Head of caudate nucleus (tissue), 42 donors: ENCODE measurements at places on chromosomes 7 and 10.

- no peak for DNase-seq
Measured at GRCh38 chr7:94939395-94939794, 32.0 kb downstream of the PPP1R9A start.

- no peak for DNase-seq
Measured at GRCh38 chr7:36088553-36088952, 64.5 kb upstream of the EEPD1 start.

GRCh38 chr7:33804140-33804660 lies 101.1 kb upstream of the BMPER start:
- no peak for DNase-seq

- no peak for DNase-seq
Measured at GRCh38 chr7:157514306-157514705, 177.5 kb downstream of the DNAJB6 start.

DNA sequence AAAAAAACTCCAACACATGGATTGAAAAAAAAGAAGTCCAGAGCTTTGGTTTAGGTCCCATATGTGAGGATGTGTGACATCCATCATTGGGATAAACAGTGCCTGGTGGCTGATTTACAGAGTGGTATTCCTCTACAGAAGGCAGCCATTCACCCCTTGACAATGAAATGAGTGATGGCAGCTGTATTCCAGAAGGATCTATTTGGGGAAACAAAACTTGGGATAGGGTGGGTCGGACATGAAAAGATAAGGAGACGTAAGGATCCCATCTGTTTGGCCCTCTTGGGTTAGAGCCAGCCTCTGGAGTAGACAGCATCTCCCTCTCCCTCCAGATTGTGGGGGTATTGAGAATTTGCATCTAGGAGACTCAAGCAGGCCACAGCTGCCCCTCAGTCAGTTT lies 15.2 kb upstream of the CREB5 start:
- DNase-seq = no peak

GRCh38 chr7:134727711-134728110 lies 51.7 kb upstream of the CALD1 start:
- no peak for DNase-seq

DNA sequence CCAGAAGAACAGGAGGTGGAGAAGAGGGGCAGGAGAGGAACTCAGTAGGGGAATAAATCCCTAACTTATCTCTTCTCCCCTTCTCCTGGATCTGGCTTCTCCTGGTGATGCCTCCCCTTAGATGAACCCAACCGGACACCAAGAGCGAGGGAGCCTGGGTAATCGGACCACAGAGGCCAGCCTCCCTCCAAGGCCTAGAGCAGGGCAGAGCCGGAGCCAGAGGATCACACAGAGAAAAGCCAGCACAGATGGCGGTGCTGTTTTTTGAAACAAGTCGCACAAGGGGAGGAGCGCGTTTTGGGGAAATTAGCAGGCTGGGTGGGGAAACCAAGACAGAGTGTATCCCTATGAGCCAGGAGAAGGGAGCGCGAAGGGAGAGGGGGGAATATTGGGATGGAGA lies 4.9 kb upstream of the SRRM3 start:
- no peak for DNase-seq

DNA sequence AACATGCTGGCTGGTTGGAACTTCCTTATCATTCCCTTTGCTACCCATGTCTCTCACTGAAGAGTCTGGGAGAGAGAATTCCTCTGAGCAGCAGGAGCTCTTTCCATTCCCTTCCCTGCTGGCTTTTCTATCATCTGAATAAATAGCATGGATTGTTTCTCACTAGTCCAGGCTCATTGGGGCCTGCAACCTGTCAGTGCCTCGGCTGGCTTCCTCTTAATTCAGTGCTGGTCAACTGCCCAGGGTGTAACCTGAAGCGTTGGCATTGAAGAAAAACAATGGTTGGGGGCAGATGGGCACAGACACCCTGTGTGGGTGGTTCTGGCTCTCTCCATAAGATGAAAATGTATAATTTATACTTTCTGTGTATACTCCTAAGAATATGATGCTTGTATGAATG lies 155.6 kb downstream of the ANLN start:
- no peak for DNase-seq
